CD4-positive, alpha-beta T cell treated with Interleukin-10 for 1 hour (primary cell): ENCODE measurements at places on chromosomes 5 and 9.

DNA sequence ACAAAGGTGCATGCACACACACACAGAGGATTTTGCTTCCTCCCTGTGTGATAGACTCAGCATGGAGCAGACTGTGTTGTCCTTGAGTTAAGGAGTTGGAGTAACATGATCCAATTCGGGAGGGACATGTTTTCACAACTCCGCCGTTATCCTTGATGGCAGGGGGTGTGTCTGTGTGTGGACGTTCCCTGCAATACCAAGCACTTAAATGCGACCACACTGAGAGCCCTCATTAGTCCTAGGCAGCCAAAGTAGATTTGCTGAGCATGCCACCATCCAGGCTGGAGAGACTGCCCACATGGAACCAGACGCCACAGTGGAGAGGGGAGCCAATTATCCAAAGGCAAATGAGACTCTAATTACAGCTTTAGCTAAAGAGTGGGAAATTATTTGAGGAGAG is 140.1 kb downstream of the DOCK2 start:
- DNase-seq, result no peak

GRCh38 chr9:137354845-137355760 is 53.0 kb upstream of the NRARP start:
- no peak for DNase-seq

DNA sequence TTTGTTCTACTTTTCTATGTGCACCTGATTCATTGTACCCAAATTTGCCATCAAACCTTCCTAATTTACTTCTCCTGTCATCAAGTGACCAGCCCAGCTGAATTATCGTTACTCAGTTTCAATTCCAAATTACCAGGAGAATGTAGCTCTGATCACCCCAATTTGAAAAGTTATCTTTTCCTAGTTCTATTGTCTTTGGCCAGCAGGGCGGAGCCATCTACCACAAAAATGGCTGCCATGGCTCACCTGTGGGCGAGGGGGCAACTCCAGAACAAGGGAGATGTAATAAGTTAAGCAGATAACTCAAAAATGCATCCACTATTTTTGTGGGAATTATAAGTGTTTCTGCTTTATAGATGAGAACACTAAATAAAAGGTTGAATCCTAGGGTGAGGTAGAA is 133.8 kb upstream of the MOCS2 start:
- DNase-seq, result no peak

- no peak for DNase-seq
These were observed 139.8 kb upstream of the SLC30A5 start for GRCh38 chr5:68953875-68954617.

GRCh38 chr9:132061526-132061925 is 18.1 kb downstream of the MED27 start:
- no peak for DNase-seq

- no peak for DNase-seq
These were observed 81.3 kb upstream of the PTPN3 start for GRCh38 chr9:109579191-109579948.
